ENCODE measurements at places on chromosomes 4 and X.
A peak's percentile ranks its signal among the peaks of the same experiment; 100 is the strongest.

- peak; percentile 69 for DNase-seq
Observed at GRCh38 chrX:7318241-7318640, 170.3 kb upstream of the PUDP start.

DNA sequence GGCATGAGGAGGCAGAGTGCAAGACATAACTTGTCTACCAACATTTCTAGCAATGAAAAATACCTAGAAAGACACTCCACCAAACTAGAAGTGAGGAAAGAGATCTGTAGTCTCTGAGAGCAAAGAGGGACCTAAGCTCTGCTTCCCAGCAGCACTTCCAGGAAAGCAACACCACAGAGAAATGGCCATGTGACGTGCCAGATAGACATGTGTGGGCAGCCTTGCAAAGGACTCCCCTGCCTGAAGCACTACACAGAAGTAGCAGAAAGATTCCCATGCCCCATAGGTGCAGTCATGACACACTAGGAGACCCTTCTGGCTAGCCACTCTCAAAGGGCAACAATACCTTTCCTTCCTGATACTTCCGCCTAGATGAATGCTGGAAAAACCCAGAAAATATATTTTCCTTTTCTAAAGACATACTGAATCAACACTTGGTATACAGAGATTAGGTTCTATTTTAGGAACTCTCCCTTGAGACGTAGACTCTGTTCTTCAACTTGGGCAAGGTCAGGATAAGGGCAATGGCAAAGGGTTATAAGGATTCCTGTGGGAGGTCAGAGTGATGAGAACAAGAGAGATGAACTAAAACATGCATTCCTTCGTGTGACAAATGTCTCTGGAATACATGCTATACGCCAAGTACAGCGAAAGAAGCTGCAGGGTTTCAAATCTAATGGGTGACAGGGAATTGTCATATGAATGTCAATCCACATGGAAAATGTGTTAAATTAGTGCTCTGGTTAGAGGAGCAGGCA lies 187.5 kb upstream of the ETNPPL start:
- no peak for DNase-seq

DNA sequence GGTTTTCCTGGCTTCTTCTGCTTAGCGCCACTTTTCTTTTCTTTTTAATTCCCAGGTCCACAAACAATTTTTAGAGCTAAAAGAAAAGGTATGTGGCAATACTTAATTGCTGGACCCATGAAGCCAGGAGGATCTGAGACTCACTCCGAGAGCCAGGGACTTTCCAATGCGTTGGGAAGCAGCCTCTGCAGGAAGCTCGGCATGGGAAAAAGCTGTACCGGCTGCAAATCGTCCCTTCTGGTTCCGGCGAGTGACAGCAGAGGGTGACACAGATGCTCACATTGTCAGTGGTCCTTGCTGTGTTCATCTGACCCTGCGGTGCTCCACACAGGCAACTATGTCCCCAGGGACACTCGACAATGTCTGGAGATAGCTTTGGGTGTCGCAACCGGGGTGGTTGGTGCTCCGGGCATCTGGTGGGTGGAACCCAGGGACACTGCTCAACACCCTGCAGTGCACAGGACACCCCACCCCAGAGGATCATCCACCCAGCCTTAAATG lies 164.0 kb downstream of the PRKX start:
- peak; percentile 4 for DNase-seq

DNA sequence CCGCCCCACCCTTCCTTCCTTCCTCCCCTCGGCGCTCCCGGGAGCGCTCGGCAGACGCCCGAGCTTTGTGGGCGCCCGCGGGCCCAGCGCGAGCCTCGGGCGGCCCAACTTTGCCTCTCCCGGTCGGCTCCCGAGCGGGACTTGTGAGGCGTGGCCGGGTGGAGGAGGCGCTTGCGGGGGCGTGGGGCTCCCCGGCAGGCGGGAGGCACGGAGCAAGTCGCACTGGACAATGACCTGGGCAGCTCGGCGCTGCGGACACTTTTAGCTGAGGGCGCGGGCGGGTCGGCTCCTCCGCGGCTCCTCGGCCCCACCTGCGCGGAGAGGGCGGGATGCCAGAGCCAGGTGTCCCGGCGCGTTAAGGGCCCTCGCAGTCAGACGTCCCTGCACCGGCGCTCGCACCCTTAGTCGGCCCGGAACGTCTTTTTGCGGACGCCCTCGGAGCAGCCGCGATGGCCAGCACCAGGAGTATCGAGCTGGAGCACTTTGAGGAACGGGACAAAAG lies 385 bp downstream of the DCLK2 start:
- DNase-seq = peak; percentile 38

GRCh38 chrX:130110379-130111219 lies at the start of gene ELF4:
TSS of gene ELF4 (minus strand) at chrX:130110497. CDS start at chrX:130081330, 29,167 bp downstream.
- DNase-seq = peak; percentile 65

- DNase-seq = no peak
Observed at GRCh38 chrX:29083823-29084222, 496.6 kb downstream of the IL1RAPL1 start.

DNA sequence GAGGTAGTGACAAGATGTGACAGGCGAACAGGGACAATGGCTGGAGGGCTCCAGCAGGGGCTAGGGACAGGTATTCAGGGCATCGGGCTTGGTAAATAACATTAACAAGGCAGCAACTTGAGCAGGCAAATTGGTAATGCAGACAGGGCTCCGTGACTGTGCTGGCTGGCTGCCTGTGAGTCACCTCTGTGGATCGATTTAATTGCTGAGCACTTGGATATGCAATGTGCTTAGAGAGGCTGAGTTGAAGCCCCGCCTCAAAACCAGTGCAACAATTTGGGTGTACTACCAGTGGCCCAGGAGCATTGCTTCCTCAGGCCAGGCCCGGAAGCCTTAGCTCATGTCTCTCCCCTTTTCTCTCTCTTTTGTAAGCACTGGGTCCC lies 19.5 kb downstream of the CNGA2 start:
- peak; percentile 30 for DNase-seq

DNA sequence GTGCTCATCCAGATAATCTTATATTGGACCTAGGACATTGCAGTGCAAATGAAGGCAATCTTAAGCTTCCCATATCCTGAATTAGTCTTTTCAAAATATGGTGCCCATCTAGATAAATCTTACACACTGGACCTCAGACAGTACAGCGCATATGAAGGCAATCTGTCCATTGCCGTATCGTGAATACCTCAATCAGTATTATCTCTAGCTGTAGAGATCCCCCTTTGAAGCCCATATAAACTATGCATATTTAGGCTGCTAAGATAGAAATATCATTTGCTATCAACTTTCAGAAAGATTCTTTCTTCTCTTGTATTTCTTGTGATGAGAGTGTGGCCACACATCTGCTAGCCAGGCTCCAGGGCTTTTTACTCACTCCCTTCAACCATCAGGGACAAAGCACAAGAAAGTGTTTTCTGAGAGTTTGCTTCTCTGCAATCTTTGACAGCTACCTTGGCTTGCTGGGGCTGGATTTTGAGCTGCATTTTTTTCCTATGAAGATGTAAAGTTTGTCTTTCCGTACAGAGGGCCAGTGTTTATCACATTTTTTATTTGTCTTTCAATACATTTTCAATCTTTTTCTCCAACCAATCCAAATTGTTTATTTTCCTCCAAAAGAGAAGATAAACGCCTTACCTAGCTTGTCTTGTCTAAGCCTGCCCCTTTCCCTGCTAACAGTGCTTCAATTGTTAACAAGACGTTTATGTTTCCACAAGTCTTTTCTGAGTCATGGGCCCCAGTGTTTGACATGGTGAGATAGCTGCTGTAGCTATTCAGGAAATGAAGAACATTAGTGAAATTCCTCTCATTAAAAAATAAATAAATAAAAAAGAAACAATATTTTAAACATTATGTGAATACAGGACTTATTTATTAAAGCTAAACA lies 57.6 kb upstream of the FAT1 start:
- no peak for DNase-seq

- DNase-seq = no peak
Observed at GRCh38 chr4:115850799-115851509, 737.5 kb upstream of the NDST4 start.

DNA sequence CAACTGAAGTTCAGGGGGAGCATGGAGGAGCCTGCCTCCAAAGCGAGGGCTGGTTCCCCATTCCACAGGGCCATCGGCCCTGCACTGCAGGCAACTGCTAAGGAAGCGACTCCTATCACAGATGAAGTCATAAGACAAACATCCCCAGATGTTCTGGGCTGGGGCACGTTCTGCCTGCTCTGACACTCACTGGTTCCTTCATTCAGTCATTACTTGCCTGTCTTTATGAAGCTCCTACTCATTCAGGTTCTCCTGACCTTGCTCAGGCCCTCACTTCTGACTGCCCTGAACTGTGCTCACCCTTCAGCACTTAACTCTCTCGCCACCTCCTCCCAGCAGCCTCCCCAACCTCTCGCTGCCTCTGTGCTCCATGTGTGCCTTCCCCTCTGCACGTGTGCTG lies 2.5 kb upstream of the SLC2A9 start:
- DNase-seq = no peak

GRCh38 chrX:37378404-37378803 lies 29.2 kb downstream of the PRRG1 start:
- peak; percentile 37 for DNase-seq

- no peak for DNase-seq
Observed at GRCh38 chr4:20486433-20486832, 213.8 kb upstream of the PACRGL start.

GRCh38 chr4:169601016-169601771 lies 11.2 kb downstream of the NEK1 start:
- no peak for DNase-seq

DNA sequence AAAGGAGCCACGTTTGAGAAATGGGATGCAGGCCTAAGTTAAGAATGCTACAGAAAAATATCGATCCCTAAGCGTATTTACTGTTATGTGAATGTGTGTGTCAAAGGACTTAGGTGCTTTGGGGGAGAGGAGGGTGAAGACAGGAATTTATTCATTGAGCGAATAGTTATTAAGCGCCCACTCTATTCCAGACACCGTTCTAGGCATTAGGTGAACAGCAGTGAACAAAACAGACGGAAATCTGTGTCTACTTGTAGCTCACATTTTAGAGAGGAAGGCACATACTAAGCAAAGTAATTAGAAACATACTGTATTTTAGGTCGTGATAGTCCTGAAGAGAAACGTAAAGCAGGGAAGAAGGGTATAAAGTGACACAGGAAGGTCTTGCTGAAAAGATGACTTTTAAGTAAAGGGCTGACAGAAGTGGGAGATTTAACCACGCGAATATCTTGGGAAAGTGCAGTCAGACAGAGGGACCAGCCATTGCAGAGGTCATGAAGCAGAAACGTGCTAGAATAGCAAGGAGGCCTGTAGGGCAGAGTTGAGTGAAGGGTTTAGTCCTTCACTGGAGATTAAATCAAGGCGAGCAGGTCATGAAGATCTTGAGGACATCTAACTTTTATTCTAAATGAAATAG lies 541 bp downstream of the AIMP1 start:
- DNase-seq = no peak

GRCh38 chrX:18558799-18559198 lies 113.1 kb downstream of the RS1 start:
- DNase-seq = no peak

DNA sequence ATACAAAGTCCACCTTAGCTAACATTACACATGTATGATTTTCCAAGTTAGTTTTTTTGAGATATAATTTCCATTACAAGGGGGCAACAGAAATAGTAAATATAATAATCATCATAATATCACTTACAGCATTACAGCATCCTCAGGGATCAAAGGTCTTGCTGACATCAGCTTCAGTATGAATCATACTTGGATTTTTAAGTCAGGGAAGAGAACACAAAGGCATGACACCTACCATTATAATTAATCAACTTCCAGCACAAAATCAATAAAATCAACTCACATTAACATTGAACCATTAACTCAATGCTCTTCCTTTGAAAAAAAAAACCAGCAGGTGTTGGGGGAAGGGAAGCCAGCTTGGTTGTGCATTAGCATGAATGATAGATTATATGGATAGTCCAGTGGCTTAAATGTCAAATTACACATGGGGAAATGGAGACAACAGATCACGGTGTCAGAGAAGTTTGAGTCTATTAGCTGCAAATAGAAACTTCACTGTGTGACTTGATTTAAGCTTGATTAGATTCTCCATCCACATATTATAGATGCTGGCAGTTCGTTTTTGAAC lies 66.9 kb upstream of the CAPN6 start:
- no peak for DNase-seq

DNA sequence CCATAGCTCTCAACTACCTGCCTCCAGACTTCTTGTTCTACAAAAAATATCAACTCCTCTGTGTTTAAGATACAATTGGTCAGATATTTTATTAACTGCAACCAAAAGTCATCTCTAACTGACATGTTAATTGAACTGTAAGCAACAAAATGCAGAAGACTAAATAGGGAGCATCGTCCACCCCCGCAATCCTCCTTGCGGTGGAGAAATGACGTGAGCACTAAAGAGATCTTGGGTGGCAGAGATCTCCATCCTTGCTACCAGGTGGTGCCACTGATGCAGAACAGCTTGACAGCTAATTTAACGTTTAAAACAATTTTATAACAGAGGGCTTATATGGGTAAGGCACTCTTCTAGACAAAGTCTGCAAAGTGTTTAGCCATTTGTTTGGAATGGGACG lies 164.4 kb upstream of the FTHL17 start:
- no peak for DNase-seq

DNA sequence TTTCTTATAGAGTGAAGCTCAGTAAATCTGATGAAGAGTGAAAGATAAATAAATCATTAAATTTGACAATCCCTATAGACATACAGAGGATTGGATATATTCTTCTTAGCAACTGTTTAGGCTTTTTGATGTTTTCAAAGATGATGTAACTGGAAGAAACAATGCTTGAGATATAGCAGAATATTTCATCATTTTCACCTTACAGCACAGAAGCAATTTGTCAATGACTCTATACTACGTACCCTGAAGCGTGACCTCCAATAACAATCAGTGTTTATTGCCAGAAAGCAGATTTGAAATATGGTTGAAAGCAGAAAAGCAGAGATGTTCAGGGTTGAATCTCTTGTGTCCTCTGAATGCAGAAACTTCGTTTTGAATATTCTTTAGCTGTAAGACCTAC lies 228.4 kb downstream of the DTHD1 start:
- no peak for DNase-seq

DNA sequence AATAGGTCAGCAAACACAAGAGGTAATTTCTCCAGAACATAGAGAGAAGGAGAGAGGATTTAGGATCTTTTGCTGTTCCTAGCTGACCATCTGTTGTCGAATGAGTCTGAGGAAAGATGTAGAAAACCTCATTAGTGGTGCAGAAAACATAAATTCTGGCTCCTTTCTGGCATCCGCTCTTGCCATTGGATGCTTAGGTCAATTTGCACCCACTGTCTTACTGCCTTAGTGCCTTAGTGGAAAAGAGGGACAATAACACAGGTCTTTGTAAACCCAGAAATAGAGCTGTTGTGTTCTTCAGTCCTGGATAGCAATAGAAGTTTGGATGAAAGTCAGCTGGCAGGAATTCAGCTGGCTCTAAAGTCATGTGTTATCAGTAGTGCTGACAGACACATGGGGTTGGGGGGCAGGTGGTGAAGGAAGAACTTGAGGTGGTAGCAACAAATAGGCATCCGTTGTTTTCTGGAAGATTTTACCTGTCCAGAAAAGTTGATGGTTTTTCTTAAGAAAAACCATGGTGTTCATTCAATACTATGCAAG lies 78.2 kb downstream of the GLRA2 start:
- no peak for DNase-seq
